Activated CD4-positive, alpha-beta T cell treated with anti-CD3 and anti-CD28 coated beads, Interleukin-2, amount 50 U/mL, for 1 hour (primary cell): ENCODE measurements at places on chromosomes 12 and 14.

DNA sequence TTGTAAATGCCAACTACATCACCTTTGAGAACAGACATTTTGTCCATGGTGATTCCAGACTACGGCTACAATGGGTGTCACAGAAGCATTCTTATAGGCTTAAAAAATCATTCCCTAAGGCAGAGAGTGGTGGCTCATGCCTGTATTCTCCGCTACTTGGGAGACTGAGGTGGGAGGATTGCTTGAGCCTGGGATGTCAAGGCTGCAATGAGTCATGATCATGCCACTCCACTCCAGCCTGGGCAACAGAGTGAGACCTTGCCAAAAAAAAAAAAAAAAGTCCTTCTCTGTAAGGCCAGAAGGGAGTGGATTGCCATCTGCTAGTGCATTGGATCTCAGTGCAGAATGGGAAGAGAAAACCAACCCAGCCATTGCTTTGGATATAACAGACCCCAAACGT, 522.5 kb downstream of the VRK1 start:
- DNase-seq = no peak

GRCh38 chr12:109228664-109229063, 80.4 kb downstream of the FOXN4 start:
- DNase-seq = no peak

- DNase-seq = no peak
Measured at GRCh38 chr14:104419865-104420505, 159.6 kb upstream of the C14orf180 start.

- no peak for DNase-seq
Measured at GRCh38 chr14:33307691-33308251, 369.1 kb downstream of the NPAS3 start.

GRCh38 chr12:124020514-124020949, 47.5 kb downstream of the ZNF664 start:
- no peak for DNase-seq

DNA sequence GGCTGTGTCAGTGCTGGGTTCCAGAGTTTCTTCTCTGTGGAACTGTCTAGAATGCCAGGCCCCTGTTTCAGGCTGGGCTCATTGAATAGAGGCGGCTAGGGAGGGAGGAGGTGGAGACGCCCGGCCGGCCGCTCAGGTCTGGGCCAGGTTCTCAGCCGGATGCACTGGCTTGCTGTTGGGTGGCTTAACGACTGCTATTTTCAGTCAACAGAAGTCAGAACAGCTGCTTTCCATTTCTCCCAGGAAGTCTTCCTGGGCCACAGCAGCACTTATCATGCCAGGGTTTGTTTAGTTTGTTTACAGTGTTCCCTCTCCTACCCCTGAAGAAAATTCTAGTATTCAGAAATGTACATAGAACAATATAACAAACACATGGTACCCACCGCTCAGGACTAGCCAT, 26.0 kb upstream of the VPS37B start:
- no peak for DNase-seq

DNA sequence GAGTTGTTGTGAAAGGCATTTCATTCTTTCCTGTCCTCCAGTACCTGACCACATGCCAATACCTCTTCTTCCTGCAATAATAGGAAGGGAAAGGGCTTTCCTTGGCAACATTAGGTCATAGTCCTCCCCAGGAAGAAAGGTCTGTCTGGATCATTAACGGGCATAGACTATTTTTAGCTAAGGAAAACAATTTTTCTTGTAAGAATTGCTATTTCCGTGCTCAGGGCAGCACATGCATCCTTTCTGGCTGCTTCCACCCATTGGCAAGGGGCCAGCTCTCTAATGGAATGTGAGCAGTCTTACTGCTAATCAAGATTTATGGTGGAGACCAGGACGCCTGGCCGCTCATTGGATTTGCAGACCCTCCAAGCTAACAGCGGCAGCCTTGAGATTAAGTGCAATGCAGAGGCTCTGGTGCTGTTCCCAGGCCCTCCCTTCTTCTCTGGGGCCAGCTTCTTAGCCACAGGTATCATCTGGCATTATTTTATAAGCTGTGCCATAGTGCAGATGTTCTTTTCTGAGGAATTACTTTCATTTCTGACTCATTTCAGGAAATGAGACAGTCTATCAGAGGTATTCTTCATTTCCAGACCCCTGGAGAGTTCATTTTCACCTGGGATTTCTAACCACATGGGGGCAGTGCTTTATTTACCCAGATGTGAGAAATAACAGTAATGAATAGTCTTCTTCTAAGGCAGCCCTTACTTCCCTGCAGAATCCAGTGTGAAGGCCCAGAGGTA, 52.9 kb downstream of the ANO6 start:
- no peak for DNase-seq

GRCh38 chr12:20077618-20078017, 290.7 kb upstream of the PDE3A start:
- DNase-seq = no peak

- no peak for DNase-seq
Measured at GRCh38 chr12:124568431-124569374, 1.3 kb upstream of the NCOR2 start.

DNA sequence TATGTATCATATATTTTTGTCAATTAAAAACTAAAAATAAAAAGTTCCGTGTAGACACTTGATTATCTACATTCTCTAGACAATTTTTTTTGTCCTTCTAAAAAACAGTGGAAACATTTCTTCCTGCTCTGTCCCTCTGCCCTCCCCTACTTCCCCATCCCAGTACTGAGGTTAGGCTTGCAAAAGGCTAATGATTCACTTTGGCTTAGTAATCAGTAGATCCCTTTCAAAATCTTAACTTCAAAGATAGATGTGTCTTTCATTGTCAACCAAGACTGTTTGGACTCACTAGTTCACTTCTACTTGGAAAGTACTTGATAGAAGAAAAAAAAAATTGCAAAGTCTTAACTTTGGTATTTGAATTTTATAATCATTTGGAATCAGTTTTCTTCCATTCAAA, 3.8 kb downstream of the SETD3 start:
- DNase-seq = no peak

DNA sequence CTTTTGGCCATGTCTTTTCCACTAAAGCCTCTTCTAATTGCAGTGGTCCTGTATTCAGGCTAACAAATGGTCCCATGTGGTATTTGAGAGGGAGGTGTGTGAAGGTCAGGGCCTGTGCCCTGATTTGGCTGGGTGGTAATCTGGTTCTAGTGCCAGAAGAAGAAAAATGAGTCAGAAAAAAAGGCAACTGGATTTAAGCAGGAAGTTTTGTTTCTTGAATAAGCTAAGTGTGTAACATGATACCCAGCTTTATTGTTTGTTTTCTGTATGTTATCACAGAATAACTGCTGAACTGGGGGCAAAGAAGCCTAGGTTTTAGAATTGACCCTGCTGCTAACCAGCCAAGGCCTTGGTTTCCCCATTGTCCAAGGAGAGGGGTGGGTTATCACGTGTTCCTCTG, 134.0 kb downstream of the ANO6 start:
- no peak for DNase-seq

- no peak for DNase-seq
Measured at GRCh38 chr12:52876372-52876771, 27.6 kb upstream of the KRT78 start.

DNA sequence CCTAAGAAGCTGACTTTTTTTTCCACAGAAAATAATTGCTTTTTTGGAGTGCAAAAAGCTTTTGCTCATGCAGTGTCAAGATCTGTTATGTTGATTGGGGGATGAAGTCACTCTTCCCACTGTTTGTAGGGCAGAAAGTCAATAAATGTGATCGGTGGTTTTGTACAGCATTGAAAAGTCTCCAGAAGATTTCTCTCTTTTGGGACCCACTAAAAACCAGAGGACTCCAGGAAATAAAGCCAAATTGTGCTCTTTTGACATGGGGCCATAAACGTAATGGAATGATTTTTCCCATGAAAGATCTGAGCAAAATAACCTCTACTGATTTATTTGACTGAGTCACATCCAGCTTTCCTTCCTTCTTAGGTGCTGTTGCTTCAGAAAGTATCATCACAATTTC, 122.5 kb downstream of the SNAPC1 start:
- no peak for DNase-seq

DNA sequence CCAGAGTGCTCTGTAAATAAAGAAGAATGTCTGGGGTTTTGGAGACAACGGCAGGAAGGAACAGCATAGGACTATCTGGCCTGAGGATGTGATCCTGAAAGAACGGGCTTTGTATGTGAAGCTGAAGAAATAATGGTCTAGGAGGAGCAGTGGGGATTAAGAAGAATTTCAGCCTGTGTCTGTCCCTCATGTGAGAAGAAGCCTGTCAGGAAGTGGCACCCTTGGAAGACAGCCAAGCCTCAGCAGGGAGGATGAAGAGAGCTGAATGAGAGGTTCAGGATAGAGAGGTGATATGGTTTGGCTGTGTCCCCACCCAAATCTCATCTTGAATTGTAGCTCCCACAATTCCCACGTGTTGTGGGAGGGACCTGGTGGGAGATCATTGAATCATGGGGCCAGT, 56.9 kb upstream of the TCL1A start:
- DNase-seq = no peak

GRCh38 chr14:58788655-58789503, 151.1 kb downstream of the DACT1 start:
- no peak for DNase-seq

- DNase-seq = no peak
Measured at GRCh38 chr12:69897744-69898143, 72.7 kb downstream of the MYRFL start.

DNA sequence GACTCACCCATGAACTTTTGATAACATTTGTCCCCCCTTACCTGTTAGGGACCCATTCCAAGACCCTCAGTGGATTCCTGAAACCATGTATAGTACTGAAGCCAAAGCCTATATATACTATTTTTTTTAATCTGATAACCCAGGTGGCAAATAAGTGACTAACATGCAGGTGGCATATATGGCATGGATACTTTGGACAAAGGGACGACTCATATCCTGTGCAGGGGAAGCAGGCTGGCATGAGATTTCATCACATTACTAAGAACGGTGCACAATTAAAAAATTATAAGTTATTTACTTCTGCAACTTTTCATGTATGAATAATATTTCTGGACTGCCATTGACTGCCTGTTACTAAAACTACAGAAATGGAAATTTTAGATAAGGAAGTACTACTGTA, 880.1 kb upstream of the FBXO33 start:
- DNase-seq = no peak

DNA sequence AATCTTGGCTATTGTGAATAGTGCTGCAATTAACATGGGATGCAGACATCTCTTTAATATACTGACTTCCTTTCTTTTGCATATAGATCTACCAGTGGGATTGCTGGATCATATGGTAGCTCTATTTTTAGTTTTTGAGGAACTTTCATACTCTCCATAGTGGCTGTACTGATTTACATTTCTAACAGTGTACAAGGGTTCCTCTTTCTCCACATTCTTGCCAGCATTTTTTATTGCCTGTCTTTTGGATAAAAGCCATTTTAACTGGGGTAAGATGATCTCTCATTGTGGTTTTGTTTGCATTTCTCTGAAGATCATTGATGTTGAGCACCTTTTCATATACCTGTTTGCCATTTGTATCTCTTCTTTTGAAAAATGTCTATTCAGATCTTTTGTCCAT, 8.4 kb downstream of the AMDHD1 start:
- DNase-seq = no peak

GRCh38 chr12:78146365-78146772, 315.7 kb downstream of the NAV3 start:
- no peak for DNase-seq

DNA sequence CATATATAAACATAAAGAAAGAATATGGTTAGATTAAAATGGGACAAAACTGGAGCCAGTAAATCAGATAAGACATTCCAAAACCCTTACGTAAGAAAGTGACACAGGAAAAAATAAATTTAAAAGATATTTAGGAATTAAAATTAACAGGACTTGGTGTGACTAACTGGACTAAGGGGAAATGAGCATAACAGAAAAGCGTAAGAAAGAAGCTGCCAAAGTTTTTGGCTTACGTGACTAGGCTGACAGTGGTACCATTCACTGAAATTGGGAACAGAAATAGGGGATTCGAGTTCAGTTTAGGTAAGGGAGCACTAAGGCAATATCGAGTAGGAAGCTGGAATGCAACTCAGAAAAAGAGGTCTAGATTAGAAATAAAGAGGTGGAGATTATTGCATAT, 7.8 kb downstream of the CDK17 start:
- DNase-seq = no peak

GRCh38 chr12:40436564-40436963, 211.8 kb downstream of the LRRK2 start:
- no peak for DNase-seq

GRCh38 chr14:50620341-50620740, 47.8 kb downstream of the SAV1 start:
- no peak for DNase-seq

DNA sequence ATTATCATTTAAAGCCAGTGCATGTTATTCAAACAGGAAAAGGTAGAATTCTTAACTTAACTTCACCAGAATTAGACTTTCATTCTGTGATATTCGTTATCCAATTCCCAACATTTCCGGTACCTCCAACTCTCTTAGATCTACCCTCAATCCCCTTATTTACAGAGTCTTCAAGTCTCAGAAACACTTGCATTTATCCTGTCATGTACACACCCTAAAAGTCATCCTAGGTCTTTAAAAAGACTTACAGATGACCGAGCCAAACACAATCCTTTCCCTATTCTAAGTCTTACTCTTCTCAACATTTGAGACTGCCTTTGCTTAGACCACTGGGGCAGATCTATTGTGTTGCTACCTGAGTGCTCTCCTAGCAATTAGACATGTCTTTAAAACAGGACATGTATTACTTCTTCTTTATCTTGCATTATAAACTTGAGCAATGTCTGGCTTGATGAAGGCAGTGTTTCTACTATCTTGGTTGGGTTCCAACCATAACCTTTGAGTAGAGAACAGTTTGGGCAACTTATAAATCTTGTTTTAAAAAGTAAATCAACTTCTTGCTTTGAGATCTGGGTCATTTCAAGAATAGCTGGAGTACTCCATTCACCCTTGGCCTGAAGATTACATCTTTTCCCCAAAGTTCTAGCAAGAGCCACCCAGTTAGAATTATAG, 140.6 kb upstream of the PLEKHG7 start:
- DNase-seq = no peak

GRCh38 chr14:61326847-61327246, 5.5 kb downstream of the PRKCH start:
- no peak for DNase-seq

GRCh38 chr14:22178333-22178839, 410.6 kb downstream of the DAD1 start:
- DNase-seq = no peak
